ENCODE measurements at places on chromosomes 12 and 14. TPM values are rescaled to one million over a fixed set of nuclear protein-coding genes. Genes with fewer than 3 reads are reported as not detected.

DNA sequence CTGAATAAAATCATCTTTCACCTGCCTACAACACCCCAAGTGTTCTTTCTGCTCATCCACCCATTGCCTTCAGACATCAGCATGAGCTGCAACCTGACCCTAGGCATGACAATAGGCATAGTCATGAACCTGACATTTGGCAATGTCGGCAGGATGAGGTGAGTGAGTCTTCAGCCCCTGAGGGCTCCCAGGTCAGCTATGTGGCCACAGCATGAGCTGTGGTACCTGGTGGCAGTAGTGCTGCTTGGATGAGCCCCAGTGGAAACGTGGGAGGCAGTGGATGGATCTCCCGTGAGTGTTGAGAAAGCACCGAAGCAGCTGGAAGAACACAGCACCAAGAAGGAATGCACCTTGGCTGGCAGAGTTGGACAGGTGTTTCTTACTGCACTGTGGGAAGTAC is 334.8 kb upstream of the FAR2 start:
- DNase-seq = no peak

DNAJC22 gene
- not detected for total RNA-seq

DNA sequence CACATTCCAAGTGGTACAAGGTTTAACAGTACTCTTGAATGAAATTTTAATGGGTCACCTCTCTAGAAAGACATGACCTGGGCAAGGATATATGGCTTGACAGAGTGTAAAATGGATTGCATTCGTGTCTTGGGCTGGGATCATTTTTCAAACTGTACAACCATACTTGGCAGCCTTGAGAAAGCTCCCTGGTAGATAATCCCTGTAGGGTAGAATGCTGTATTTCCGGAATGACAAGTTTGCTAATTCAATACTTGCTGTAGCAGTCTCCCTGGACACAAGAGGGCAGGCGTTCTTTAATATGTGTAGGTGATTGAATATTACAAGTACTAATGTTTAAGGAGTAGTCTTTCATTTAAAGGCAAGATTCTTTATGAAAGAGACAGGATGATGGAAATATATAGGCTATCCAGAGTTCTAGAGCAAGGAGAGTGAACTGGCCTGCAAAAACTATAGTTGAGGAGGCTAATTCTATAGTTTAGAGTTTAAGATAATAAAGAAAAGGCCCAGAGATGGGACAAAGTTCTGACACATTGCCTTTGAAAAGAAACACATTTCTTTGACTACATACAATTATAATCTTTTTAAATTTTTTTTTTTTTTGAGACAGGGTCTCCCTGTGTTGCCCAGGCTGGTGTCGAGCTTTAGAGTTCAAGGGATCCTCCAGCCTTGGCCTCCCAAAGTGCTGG is 53.4 kb downstream of the PLBD1 start:
- DNase-seq = no peak

GRCh38 chr14:96299441-96299840 is 43.4 kb downstream of the BDKRB1 start:
- no peak for DNase-seq

PAH gene
- total RNA-seq = not detected

GRCh38 chr12:130752692-130753230 is 36.7 kb upstream of the RIMBP2 start:
- DNase-seq = no peak

GRCh38 chr14:25411781-25412757 is 362.1 kb upstream of the STXBP6 start:
- no peak for DNase-seq

SYCP3 gene
- total RNA-seq = not detected

KRT8 gene
- total RNA-seq = 117 TPM

GRCh38 chr14:37594971-37595808 is at the start of the genes FOXA1 and TTC6:
Gene FOXA1, minus strand, starts transcription at chr14:37595249. Its CDS starts 277 bp downstream, at chr14:37594972.
Gene TTC6, plus strand, starts transcription at chr14:37595629. Its CDS starts 26,436 bp downstream, at chr14:37622065.
- no peak for DNase-seq

CEP170B gene
- total RNA-seq = 10.5 TPM

MAP1LC3B2 gene
- total RNA-seq = 3.5 TPM

DNA sequence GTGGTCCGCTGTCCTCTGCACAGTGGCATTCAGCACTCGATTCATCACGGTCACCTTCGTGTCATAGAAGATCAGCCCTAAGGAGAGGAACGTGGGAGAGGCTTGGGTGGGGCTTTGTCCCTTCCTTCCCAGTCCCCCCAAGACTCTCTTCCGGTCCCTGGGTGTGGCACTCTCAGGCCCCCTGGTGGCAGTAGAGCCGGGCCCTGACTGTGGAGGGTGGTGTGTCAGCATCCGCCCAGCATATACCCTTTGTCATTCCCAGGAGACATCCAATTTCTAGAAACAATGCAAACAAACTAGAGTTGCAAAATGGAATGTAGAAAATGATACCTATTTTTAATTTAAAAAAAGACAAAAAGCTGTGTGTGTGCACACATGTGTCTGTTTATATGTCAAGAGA is 45.0 kb downstream of the TRAFD1 start:
- no peak for DNase-seq

DNA sequence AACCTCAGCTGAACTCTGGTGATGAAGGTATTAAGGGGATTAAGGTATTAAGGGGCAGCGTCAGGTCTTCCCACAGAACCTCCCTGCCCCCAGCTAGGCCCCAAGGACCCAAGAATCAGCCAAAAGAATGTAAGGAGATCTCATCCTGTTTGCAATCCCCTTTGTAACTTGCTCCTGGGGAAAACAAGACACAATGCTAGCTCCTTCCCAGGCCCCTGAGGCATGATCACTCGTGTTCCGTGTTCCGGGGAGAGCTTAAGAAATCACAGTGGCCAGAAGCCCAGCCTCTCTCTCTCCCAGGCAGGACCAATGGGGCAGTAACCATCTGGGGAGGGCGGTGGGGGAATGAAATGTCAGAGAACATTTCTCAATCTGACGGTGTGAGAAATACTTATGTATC is 33.2 kb downstream of the PIGH start:
- DNase-seq = no peak

DNA sequence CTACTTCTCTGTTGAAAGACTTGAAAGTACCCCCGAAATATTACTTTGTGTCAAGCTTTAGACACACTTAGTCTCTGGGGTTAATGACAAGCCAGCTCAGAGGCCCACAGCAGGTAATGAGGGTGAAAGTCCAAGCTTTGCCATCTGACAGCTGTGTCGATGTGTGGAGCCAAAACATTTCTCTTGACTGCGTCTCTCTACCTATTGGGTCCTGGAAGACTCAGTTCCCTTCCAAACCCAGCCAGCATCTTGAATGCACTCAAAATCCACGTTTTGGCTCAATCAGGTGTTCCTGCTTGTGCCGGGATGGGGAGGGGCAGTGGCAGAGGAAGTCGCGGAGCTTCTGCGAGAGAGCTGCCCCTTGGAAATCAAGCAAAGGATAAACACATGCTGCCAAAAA is 3.2 kb downstream of the PLXNC1 start:
- DNase-seq = no peak

GRCh38 chr12:63164911-63165310 is 13.9 kb upstream of the AVPR1A start:
- no peak for DNase-seq

- DNase-seq = no peak
Observed at GRCh38 chr12:30792648-30793499, 38.1 kb upstream of the CAPRIN2 start.

SIX6 gene
- not detected for total RNA-seq

- no peak for DNase-seq
Observed at GRCh38 chr12:10223208-10223607, 10.5 kb downstream of the GABARAPL1 start.
